ENCODE measurements at places on chromosomes 7 and 10.

DNA sequence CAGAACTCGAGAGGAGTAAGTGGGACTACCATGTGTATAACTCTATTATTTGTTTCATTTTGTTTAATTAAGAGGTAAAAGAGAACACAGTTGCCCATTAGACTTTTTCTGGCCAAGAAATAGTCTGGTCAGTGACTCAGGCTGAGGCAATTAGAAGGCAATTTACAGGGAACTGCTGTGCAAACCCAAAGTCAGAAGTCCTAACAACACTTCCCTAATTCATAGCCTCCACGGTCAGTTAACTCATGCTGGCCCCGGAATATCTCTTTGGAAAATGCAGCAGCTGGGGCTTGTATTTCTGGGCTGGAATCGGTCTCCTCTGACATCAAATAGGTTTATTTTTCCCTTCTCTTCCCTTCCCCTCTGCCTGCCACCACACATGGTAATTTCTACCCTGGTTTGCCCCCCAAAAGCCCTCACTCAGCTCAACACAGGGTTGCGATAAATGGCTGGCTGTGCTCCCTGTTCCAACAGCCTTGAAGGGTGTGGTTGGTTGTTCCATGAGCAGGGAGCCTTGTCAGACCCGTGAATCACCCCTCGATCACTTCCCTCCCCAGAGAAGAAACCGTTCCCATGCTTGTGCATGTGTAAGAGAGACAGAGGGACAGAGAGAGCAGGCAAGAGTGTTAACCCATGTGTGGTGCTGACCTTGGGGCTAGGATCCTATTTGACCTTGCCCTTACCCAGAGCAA, 5.3 kb downstream of the SH3PXD2A start:
- DNase-seq = no peak

GRCh38 chr7:2129323-2130095, 103.2 kb downstream of the MAD1L1 start:
- DNase-seq = no peak

GRCh38 chr7:91668217-91668616, 212.3 kb downstream of the MTERF1 start:
- DNase-seq = no peak

- no peak for DNase-seq
Measured at GRCh38 chr10:33626798-33627466, 292.5 kb upstream of the NRP1 start.

GRCh38 chr10:117726596-117727295, 184.2 kb downstream of the EMX2 start:
- no peak for DNase-seq

DNA sequence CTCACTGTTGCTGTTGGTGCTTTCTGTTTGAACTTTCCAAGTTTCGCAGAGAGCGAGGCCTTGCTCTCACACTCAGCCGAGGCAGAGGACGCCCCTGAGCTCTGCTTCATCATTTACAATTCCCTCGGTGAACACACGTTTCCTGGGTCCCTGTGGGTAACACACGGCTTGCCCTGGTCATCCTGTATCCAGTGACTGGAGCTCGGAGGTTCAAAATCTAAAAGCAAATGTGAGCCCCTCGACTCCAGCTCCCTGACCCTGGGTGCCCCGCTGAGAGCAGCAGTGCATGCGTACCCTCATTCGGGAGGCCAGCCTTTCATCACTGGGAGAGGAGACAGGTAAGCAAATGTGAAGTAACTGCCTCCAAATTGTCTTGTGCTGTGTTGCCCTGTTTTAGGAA, 5.8 kb downstream of the CNPY1 start:
- DNase-seq = no peak

DNA sequence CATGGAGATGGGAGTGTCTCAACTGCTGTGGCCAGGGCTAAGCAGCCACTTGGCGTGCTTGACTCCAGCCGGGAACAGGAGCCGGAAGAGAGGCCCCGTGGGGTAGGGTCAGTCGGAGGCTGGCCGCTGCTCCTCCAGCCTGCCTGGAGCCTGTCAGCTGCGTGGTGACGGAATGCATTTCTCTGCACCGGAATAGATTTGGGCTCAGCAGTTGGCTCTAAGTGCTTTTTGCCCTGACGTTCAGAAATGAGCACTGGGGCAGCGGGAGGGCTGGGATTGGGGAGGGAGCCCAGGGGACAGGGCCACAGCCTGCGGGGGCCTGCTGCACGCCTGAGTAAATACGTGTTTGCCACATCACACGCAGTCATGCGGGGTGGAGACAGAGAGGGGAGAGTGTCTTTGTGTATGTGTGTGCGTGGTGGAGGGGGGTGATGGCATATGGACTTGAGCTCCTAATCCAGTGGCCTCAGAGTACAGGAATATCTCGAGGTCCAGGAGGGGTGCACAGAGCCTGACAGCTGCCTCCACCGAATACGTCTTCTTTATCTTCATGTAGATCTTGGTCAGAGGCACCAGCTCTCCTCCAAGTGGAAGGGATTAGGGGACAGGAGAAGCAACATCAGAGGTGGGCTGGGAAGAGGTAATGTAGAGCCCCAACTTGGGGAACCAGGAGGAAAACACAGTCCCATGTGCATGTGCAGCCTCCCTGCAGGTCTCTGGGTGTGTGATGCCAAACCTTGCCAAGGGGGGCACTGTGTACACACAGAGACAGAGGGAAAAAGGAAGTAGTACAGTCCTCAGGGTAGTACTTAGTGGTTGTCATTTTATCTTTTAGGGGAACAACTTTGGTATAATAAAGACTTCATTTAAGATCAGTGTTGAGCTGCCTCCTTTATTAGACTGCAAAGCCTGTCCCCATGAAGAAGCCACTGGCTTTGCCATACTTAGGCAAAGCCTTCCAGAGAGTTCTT, 151.4 kb downstream of the CDH23 start:
- no peak for DNase-seq

- no peak for DNase-seq
Measured at GRCh38 chr10:125201108-125201524, 40.8 kb upstream of the CTBP2 start.

- no peak for DNase-seq
Measured at GRCh38 chr10:118940386-118940785, 89.1 kb upstream of the NANOS1 start.

DNA sequence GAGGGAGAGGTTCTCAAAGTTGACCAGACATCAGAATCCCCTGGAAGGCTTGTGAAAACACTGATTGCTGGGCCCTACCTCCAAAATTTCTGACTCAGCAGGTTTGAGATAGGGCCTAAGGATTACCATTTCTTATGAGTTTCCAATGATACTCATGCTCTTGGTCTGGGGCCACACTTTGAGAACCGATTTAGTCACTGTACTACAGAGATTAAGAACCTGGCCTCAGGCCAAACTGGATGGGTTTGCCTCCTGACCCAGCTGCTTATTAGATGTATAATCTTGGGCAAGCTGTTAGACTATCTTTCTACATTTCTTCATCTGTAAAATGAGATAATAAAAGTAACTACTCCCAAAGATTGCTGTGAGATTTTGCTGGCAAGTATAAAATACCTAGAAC, 77.1 kb upstream of the SCIN start:
- DNase-seq = no peak

- DNase-seq = no peak
Measured at GRCh38 chr7:7653593-7654187, 13.1 kb downstream of the UMAD1 start.

GRCh38 chr7:42247301-42247700, 10.3 kb upstream of the GLI3 start:
- DNase-seq = no peak

DNA sequence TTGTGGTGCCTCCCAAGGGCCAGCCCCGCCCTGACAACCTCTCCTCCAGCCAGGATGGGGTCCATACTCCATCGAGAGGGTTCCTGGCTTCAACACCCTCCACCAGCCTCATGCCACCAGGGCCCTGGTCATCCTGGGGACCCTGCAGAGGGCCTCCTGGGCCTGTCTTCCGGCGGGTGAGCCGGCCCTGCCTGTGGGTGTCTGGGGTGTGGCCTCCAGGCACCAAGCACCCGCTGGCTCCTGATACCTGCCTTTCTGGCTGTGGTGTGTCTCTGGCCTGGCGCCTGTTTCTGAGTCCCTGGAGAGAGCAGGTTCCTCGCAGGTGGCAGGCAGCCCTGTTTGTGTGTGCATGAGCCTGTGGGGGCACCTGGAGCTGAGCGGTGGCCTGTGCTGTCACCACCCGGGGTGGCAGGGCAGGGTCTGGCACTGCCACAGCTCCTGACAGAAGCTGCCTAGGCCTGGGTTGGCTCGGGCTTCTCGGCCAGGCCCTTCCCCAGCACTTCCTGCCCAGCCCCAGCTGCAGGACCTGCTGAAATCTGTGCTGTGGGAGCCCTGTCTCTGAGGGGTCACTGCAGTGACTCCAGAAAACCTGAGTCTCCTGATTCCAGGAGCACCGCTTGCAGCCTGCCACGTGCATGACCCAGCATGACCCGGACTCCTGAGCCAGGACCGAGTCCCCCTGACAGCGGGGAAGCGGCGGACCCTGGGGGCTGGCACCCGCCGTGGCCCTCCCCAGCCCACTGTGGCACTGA, 18.4 kb downstream of the ADAM8 start:
- DNase-seq = no peak

DNA sequence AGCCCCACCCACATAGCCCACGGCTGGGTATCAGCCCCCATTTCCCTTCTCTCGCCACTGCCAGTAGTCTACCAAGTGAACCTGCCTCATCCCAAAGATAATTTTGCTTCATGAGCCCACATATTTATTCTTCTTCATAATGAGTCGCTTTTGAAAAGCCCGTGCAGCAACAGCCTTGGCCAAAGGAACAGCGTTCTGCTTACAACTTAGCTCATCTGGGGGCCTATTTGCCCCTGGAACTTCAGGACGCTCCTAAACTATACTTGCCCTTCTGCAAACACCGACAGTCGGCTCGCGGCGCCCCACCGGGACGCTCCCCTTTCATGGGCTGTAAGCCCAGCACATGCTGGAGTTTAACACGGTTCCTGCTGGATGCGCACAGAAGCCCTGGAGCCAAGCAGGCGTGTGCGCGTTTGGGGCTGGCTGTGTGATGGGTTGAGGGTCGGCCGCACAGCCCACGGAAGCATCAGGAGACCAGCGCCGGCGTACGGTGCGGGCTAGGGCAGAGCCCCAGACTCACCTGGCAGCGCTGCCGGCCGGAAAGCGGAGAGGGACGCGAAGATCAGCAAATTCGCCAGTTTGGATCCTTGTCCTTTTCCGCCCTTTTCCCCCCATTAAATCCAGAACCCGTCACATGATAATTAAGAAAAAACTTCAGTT, 370 bp downstream of the TMEM60 start:
- DNase-seq = no peak

- DNase-seq = no peak
Measured at GRCh38 chr7:83608716-83609115, 40.2 kb downstream of the SEMA3E start.

DNA sequence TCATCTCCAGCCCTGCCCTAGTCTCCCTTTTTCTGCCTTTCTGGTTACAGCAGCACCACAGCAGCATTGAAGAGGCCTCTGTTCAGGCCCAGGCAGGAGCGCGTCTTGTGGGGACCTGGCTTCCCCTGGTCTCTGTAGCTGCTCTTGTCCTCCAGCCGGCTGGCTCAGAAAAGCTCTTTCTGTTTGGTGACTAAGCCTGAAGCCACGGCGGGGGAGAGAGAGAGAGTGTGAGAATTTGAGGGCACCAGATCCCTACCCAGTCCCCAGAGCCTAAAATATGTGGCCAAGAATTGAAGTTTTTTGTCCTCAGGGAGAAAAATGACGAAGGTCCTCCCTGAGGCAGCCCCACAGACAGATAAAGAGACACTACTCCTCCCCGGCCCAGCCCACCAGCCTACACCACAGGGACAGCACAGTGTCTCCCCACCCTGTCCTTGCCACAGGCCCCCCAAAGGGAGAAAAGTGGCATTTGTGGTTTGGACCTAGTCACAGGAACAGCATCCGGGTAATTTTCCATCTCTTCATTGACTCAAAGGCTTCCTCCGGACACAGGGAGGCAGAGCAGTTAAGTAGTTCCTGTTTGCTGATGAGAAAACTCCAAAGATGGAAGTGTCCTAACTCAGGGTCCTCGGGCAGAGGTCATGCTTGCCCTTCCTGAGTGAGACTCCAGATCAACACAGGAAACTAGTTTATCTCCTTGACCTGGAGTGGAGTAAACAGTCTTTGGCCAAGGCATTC, 13.3 kb upstream of the FAM180A start:
- DNase-seq = no peak

DNA sequence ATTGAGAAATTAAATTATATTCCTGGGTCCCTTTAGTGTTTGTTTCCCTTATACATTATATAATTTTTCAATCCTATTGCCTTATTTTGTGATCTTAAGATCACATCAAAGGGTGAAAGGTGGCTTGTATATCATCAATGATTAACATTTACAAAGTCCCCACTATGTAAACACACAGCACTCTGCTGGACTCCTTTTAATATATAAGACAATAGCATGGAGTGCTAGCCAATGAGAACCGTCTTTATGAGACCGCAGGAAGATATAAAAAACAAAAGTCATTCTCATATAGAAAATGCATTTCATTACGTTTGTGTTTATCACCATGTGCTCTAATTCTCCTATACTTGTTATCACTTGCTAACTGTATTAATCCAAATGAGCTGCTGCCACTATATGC, 108.5 kb downstream of the HOXA1 start:
- no peak for DNase-seq

- DNase-seq = no peak
Measured at GRCh38 chr10:96299383-96299782, 4.9 kb upstream of the DNTT start.

DNA sequence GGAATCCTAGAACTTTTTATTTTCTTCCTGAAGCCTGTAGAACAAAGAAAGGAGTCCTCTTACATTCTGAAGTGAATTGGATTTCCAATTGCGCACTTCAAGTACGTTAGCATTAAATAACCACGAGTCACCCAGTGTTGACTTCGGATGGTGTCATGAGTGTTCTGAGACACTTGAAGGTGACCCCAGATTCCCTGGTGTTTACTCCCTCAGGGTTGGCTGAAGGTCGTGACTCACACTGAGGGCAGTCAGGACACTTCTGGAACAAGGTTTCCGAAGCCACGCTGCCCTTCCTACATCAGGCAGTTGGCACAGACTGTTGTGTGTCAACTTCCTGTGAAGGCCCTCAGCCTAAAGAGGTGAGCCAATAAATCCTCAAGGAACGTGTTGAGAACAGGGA, 186.6 kb upstream of the CELF2 start:
- DNase-seq = no peak

GRCh38 chr10:47043928-47044538, 132.8 kb downstream of the PTPN20 start:
- DNase-seq = no peak

DNA sequence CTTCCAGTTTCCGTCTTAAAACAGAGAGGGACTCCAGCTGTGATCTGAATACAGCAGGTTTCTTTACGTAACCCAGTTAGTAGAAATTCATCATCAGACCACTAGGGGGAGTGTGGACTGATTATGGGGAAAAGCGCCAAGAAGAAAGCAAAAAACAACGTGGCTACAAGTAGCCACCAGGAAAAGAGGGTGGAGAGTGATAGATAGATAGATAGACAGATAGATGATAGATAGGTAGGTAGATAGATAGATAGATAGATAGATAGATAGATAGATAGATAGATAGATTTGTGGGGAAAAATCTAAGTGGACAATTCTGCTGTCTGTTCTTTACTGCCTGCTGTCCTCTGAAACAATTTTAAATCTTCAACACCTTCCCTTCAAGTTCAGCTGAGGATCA, 12.7 kb upstream of the AKR1B10 start:
- no peak for DNase-seq
